ENCODE measurements at places on chromosomes 4 and X.

DNA sequence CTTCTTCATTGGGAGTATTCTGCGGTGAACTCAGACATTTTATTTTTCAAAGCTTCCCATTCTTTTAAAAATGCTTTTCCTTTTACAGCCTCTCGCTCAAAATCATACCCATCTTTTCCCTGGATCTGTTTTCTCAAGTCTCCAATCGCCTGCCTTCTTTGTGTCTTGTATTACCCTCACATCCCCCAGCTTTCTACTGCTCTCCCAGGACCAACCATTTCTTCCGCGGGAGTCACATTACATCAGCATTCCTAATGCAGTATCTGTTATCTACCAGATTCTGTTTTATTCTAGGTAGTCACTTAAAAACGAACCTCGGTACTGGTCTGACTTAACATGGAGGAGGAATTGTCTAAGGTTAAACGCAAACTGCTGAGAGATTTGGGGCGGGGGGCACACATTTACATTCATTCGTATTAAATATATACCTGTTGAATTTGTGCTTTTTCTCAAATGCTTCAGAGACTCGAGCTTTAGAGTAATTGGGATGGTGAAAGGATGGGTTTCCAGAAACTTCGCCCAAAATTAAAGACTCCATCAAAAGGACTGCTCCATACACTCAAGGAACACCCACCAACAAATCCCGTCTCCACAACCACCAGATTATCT is 493 bp upstream of the UCHL1 start:
- no peak for DNase-seq

- DNase-seq = no peak
Measured at GRCh38 chr4:52822972-52823701, 39.0 kb upstream of the RASL11B start.

DNA sequence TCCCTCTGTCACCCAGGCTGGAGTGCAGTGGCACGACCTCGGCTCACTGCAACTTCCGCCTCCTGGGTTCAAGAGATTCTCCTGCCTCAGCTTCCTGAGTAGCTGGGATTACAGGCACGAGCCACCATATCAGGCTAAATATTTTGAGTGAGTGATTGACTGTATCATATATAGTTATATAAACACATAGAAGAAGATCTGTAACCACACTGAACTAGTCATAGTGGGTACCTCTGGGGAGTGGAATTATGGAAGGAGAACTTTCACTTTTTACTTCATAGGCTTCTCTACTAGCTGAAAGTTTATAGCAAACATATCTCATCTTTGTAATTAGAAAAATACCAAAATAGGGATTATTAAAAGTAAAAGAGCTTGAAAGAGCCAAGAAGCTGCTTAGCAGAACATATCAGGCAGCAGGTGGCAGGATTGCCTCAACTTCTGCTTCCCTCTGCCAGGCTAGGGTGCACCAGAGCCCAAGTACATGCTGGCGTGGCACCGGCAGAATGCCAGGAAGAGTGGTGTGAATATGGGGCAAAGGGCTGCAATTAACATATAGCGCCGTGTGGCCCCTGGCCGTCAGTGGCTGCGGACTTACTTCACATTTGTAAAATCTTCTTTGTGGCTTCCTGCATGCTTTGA is 39.5 kb upstream of the CD40LG start:
- peak; percentile 69 for DNase-seq

DNA sequence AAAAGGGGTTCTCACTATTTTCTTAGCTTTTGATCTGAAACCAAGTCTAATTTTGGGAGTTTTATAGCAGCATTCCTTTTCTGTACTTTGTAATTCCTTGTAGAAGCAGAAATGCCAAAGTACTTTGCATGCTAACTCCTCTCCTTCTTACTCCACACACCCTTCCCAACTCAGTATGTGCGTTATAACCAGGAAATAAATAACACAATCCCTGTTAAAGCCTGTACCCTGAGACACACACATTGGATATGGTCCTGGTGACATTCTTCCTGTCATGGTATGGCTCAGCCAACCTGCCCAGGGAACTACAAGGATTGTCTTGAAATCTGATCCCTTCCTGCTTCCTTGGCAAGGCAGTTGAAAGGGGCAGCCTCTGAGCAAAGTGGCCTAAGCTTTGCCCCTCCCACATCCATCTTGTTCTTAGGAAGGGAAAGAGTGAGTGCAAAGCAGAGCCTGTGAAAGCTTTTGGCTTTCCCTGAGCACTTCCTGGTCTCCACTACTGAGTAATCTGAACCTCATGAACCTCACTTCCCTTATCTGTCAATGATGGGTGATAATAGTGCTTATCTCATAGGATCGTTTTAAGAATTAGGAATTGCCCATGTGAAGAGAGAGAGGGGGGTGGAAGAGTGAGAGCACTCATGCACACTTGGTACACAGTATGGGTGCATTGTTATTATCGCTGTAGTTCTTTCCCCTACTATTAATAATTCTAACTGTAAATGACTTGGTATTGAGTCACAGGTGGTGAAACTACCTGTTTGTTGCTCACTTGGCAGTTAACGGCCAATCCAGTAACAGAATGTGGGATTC is 109.3 kb downstream of the AFF2 start:
- DNase-seq = no peak

DNA sequence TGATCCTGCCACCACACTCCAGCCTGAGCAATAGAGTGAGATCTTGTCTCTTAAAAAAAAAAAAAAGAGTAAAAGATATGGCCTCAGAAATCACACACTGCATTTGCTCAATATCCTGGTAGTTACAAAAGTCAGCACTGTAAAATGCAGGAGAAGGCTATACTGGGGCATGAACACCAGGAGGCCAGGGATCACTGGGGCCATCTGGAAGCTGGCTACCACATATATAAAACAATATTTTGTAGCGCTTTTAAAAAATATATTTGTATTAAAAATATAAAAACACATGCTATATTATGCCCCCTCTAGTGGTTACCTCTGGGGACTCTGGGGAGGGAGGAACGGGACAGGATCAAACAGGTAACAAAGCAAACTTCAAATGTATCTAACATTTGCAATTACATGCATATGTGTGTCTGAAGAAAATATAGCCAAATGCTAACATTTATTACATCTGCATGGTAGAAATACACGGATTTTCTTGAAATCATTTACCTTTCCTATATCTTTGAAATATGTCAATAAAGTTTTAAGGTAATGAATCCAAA is 4.0 kb downstream of the C4orf46 start:
- DNase-seq = peak; percentile 10

All from CD4-positive, alpha-beta memory T cell (primary cell).